AG20443 (cell line): ENCODE measurements at places on chromosomes 2 and 18.
A peak's percentile ranks its signal among the peaks of the same experiment; 100 is the strongest.

GRCh38 chr2:3309496-3310355 is 67.9 kb downstream of the EIPR1 start:
- no peak for DNase-seq

GRCh38 chr2:30402441-30403182 is 44.4 kb upstream of the LCLAT1 start:
- no peak for DNase-seq

DNA sequence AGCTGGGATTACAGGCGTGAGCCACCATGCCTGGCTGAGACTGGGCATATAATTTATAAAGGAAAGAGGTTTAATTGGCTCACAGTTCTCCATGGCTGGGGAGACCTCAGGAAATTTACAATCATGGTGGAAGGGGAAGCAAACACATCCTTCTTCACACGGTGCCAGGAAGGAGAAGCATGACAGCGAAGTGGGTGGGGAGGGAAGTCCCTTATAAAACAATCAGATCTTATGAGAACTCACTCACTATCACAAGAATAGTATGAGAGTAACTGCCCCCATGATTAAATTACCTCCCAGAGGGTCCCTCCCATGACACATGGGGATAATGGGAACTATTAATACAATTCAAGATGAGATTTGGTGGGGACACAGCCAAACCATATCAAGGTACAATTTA is 7.8 kb upstream of the LCLAT1 start:
- no peak for DNase-seq

DNA sequence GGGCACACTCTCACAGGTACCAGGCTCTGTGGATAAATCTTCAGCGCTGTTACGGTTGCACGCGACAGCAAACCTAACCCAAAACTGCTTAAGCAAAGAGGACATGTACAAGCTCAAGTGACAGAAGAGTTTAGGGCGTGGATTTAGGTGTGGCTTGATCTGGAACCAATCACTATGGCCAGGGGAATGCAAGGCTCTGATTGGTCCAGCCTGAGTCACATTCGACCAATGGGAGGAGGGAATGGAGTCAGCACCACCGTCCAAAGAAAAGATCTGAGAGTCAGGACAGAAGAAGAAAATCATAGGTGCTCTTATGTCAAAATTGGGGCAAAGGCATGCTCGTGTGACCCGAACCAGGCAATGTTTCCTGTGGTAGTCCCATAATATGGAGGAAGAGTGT is 139.0 kb downstream of the TRIM43 start:
- DNase-seq, result no peak

GRCh38 chr18:44895176-44895798 is 214.6 kb downstream of the SETBP1 start:
- peak; percentile 50 for DNase-seq

DNA sequence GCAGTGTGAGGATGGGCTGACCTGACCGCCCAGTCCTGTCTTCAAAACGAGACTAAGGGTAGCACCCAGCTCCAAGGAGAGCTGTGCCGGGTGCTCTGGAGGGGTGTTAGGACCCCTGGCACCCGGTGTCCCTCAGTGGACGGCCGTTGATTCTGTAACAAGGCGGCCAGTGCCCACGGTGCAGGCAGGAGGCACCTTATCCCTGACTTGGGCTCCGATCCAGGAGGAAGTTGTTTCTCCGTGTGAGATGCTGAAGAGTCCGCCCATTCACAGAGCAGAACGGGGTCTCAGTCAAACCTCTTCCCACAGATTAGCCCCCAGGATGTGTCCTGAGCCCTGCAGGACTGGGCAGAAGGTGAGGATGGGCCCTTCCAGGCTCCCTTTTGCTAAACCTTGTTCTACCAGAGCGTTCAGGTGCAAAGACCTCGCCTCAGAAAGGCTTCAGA is 123.0 kb downstream of the NFATC1 start:
- DNase-seq, result no peak

GRCh38 chr18:48472610-48473009 is 63.4 kb upstream of the ZBTB7C start:
- DNase-seq, result peak; percentile 35

DNA sequence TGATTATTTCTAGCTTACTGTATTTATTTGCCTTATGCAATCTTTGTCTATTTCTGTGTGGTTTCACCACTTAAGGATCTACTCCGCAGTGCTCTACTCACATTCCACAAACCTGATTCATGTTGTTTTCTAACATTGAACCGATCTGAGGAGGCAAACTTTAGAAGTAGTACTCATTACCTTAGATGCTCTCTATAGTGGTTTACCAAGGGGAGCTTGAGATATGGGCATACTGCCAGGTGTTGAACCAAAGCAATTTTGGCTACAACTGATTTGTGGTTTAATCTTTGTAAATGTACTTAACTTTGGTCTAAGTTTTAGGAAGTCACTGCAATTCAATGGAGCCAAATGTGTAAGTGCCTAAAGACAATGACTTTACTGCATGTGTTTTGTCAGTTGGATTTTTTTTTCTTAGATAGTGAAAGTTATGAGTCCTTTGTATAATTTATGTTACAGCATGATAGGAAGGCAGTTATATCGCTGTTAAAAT is 50.1 kb downstream of the MAP2 start:
- peak; percentile 62 for DNase-seq

- no peak for DNase-seq
Observed at GRCh38 chr2:30655211-30655610, 152.0 kb downstream of the CAPN13 start.

DNA sequence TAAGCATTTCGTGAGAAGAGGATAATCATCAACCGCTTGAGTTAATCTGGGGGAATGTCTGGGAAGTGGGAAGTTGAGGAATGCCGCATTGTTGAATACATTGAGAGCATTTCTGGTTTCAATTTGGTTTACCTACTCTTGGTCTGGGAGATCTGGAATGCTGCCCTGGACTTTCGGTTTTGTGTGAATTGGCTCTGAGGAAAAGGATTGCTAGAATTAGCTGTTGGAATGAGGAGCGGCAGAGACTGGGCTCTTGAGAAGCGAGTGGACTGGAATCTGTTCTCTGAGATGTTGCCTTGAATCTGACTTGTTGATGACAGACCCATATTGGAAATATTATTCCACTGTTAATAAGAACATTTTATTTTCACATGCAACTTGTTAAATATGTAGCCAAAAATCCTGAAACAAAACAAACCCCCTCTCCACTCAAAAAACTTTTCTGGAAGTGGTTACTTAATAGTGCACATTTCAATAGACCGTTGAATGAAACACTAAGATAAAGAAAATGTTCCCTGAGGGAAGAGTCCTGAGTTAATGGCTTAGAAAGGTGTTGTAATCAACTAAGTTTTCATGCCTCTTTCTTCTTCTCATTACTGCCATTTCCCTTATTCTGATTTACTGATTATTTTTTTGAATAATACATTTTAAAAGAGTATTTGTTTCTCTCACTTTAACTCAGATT is 50.8 kb downstream of the PTPRM start:
- peak; percentile 63 for DNase-seq

GRCh38 chr18:55501982-55502710 is 85.8 kb downstream of the TCF4 start:
- DNase-seq, result no peak

DNA sequence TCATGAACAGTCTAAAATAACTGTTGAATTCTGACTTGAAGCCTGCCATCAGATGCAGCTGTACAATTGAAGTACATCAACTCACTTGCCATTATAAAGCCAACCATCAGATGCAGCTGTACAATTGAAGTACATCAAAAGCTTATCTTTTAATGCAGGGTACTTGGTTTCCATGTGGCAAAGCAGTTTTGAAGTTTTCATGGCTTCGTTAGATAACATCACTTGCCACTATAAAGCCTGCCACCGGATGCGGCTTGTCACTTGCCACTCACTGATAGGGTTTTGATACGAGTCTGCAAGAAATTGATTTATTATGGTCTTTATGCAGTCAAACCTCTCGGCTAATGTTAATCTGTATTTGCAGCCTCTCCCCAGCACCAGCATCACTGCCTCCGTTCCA is 1605.8 kb downstream of the SUCLG1 start:
- DNase-seq, result no peak

DNA sequence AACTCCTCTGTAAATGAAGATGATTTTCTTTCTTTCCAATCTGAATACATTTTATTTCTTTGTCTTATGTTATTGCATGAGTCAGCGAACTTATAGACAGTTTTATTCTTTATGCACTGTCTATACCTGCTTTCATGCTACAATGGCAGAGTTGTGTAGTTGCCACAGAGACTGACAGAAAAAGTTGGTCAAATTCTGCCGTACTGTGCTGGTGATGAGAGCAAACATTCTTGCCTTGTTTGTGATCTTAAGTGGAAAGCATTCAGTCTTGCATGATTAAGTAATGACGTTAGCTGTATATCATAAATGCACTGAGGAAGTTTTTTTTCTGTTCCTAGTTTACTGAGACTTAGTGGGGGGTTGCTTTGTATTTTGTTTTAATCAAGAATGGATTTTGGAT is 32.9 kb downstream of the ZC3H15 start:
- DNase-seq, result peak; percentile 31

DNA sequence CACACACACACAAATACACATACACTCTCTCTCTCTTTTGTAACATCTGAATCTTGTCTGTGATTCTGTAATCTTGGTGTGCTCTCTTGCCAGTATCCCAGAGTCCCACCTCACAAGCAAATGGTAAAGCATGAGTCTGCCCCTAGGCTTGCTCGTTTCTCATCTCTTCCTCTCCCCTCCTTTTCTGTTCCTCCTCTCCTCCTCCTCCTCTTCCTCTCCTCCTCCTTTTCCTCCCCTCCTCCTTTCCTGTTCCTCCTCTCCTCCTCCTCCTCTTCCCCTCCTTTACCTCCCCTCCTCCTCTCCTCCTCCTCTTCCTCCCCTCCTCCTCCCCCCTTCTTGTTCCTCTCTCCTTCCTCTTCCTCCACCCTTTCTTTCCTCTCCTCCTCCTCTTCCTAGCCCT is 59.0 kb downstream of the TNFRSF11A start:
- no peak for DNase-seq

GRCh38 chr2:68428126-68428525 is 39.0 kb downstream of the FBXO48 start:
- no peak for DNase-seq

DNA sequence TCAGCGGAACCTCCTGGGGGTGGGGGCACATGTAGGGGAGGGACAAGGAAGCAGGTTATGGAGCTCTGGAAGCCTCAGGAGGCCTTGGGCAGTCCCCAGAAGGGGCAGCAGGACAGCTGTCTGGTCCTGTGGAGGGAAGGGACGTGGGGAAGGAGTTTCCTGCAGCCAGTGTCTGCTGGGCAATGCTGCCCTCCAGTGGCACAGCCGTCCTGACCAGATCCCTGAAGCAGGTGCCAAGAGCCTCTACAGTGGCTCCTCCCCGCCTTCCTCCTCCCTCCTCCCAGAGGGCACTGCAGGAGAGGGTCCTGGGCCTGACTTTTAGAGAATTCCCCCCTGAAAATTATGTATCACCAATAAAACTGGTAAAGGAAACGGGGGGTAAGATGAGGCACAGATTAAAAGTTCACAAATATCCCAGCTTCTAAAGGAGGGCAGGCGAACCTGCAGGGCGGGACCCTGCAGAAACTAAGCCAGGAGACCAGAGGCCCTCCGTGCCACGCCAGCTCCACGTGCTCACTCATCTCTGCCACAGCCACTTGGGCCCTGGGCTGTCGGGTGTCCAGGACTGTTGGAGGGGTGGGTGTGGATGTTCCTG is 258.5 kb downstream of the TWIST2 start:
- peak; percentile 94 for DNase-seq

DNA sequence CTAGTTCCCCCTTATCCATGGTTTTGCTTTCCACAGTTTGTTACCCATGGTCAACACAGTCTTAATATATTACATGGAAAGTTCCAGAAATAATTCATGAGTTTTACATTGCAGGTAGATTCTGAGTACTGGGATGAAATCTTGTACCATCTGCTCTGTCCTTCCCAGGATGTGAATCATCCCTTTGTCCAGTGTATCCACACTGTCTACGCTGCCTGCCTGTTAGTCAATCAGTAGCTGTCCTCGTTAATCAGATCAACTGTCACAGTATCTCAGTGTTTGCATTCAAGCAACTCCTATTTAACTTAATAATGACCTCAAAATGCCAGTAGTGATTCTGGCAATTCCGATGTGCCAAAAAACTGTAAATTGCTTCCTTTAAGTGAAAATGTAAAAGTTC is 76.3 kb downstream of the DYNC1I2 start:
- no peak for DNase-seq

GRCh38 chr2:107553539-107553938 is 273.2 kb upstream of the RGPD4 start:
- DNase-seq, result no peak

DNA sequence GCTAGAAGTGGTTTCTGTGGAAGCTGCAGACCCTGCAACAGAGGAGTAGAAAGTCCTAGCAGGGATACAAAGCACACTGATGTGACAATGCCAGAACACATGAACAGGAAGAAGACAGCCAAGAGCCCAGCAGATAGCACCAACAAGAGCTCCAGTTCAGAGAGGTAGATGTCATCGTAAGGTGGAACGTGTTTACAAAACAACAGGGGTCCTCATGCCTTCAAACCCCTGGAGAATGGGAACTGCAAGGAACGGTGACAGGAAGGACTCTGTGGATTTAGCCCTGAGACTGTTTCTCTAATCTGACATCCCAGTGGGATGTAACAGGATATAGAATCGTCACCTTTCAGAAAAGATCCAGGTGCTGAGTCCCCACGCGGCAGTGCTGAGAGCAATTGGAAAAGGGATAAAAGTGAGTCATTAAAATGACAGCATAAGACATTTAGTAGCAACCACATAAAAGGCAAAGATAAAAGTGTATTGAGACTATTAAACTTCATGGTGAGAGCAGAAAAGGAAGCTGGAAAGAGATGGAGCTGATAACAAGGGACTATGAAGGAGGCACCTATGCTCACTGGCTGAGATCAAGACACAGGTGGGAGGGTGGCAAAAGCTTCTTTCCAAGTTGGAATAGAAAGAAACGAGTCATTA is 195.2 kb downstream of the FBXO15 start:
- DNase-seq, result no peak
